EL (cell line): ENCODE measurements at places on chromosomes 16 and 17.

DNA sequence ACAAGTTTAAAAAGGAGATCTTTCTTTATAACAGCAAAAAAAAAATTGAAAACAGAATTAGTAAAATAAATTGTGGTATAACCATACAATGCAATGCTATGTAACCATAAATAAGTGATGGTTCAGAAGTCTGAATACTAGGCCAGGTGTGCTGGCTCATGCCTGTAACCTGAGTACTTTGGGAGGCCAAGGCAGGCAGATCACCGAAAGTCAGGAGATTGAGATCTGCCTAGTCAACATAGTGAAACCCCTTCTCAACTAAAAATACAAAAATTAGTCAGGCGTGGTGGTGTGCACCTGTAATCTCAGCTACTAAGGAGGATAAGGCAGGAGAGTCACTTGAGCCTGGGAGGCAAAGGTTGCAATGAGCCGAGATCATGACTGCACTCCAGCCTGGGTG is 34.6 kb downstream of the CCT6B start:
- no peak for DNase-seq

DNA sequence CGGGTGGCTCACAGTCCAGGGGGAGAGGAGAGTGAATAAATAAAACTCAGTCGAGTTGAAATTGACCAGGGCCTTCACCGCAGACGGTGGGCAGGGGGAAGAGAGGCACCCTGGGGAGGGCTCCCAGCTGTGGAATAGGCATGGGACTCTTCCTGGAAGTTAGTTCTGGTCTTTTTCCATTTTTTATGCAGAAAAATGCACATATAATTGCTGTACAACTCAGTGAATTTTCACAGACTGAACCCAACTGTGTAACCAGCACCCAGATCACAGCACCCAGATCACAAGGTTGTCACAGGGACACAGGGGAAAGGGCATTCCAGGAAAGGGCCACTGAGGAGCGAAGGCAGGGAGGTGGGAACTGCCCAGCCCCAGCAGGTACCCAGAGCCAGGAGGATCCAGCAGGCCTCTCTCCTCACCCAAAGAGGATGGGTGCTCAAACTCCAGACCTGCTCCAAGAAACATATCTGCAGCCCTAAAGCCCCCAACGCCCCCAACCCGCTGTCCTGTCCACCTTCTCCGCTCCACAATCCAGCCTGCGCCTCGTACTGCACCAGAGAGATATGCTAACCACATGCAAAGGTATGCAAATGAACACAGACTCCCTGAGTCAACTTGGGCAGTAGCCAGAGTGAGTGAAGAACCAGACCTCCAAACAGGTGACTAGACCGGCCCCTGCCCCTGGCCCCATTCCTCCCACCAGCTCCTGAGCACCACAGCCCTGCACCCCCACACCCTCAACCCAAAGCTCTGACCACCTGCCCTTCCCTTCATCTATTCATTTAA is 29.1 kb upstream of the EIF1 start:
- no peak for DNase-seq

DNA sequence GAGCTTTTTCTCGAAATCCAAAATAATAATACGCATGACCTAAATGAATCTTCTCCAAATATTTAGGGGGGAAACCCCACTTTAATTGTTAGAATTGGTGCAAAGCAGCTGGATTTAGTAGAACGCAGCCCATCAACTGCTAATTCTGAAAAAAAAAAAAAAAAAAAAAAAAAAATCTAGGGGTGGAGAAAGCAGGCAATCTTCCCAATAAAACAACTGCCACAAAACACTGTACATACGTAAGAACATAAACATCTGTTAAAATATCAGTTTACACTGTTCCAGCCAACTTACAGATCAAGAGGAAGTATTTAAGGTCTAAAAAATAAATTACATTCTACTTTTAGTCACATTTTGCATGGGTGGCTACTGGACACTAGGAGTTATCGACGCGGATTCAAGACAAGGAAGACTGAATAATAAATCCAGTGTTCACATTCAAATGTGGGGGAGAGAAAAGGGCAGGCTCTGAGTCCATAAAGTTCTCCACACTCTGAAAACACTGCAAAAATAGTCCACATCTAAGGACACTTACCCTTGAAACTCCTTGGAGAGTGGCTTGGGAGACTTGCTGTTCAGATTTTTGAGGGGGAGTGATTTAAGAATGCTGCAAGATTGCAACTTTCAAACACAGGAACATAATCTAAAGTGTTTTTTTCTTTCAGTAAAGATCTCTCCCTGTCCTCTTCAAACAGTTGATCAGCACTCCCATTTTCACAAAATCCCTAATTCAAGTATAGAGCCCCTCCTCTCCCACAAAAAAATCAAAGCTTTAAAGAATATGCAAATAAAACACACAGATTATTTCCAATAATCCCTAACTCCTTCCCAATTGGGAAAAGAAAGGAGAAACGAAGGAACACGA is 1.3 kb downstream of the APPBP2 start:
- peak; percentile 18 for DNase-seq

DNA sequence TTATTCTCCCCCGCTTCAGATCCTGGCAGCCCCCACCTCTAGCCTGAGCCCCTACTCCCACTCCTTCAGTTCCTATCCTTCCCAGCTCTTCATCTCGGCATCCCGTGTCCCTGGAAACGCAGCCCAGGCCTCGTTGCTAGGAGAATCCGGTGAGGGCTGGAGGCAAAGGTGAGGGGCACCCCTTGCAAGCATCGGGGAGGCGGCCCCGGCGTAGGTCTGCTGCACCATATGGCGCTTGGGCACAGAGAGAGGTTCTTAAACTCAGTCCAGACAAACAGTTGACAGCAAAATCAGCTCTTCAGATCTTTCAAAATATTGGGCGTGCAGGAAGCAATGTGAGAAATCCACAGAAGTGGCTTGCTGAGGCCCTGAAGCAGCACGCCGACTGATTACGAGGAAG is 15.0 kb downstream of the SLC38A8 start:
- no peak for DNase-seq

- DNase-seq: peak; percentile 39
These were observed at the start of gene GPRC5B for GRCh38 chr16:19884611-19885450. Gene GPRC5B (minus strand): TSS chr16:19884848. CDS start chr16:19872845, 12,003 bp downstream.

DNA sequence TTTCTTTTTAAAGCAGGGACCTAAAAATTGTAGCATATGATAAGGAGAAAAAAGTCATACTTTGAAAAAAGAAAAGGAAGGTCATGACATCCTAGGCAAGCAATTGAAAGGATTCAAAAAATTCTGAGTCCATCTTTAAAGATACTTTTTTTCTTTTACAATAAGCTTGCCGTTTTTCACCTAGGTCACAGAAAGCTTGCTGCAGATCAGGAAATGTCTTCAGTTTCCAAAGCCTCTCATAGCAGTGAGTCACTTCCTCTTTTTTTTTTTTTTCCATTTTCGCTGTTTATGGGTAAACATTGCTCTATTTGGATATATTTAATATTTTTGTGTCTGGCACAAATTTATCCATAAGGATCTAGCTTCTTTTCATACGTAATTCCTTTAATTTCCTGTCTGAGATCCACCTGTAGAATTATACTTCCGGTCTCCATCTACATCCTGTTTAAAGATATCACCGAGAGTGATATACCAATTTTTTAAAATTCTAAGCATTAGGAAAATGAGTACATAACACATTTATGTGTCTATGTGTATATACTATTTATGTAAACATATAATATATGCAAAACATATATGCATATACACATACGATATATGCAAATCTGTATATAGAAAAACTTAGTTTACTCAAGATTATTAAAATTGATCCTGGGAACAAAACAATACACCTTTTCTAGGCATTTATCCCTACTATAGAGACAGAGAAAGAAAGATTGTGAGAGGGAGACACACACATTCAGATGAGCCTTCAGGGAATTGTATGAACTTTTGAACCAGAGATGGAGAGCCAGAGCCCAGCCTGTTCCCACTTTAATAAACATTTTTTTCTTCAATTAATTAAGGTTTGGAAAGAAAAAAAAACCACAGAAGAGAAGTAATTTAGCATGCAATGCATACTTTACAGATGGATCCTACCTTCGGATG is 134.4 kb downstream of the SKAP1 start:
- peak; percentile 18 for DNase-seq

GRCh38 chr16:89315791-89316581 is 98.5 kb downstream of the ZNF778 start:
- DNase-seq: peak; percentile 87

- no peak for DNase-seq
These were observed 55.4 kb downstream of the TMEM186 start for GRCh38 chr16:8742068-8742467.

GRCh38 chr17:45200701-45201100 is 21.0 kb upstream of the FMNL1 start:
- no peak for DNase-seq
